ENCODE measurements at places on chromosomes 1 and 21.

GRCh38 chr21:44418876-44419230, 36.5 kb upstream of the LRRC3 start:
- no peak for DNase-seq

- no peak for DNase-seq
These were observed 8.0 kb downstream of the RABGAP1L start for GRCh38 chr1:174167265-174167803.

GRCh38 chr1:7886405-7886745, 33.5 kb upstream of the UTS2 start:
- DNase-seq: no peak

DNA sequence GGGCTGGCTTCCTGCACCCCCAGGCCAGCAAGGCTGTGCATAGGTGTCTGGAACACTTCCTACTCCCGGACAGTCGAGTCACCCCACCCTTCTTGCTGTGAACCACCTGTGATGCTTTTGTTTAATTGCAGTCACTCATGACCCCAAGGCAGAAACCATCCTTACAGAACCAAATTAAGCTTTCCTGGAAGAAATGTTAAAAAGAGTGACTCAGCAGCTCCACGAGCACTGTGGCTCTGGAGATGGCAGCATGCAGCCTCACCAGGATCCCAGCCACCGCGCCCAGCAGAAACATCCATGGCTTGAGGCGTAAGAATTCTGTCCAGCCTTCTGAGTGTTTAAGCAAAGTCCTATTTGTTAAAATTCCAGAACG, 28.8 kb downstream of the SNAP47 start:
- no peak for DNase-seq

GRCh38 chr1:178345807-178346206, 151.0 kb downstream of the CLEC20A start:
- DNase-seq: no peak

- no peak for DNase-seq
These were observed 88.0 kb upstream of the CTTNBP2NL start for GRCh38 chr1:112307930-112308591.

DNA sequence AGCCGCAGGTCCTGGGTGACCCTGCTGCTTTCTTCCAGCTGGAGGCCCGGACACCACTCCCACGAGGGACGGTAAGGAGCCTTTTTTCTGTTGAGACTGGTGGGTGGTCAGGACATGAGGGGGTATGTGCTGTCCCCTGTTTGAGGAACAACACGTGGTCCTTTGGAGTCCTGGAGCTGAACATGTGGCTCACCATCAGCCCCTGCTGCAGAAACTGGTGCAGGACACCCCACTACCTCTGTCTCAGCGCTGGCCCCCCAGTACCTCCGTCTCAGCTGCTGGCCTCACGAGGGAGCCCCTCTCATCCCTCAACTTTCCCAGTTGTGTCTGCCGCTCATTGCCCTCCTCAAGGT, 34.7 kb downstream of the SLC19A1 start:
- DNase-seq: no peak

DNA sequence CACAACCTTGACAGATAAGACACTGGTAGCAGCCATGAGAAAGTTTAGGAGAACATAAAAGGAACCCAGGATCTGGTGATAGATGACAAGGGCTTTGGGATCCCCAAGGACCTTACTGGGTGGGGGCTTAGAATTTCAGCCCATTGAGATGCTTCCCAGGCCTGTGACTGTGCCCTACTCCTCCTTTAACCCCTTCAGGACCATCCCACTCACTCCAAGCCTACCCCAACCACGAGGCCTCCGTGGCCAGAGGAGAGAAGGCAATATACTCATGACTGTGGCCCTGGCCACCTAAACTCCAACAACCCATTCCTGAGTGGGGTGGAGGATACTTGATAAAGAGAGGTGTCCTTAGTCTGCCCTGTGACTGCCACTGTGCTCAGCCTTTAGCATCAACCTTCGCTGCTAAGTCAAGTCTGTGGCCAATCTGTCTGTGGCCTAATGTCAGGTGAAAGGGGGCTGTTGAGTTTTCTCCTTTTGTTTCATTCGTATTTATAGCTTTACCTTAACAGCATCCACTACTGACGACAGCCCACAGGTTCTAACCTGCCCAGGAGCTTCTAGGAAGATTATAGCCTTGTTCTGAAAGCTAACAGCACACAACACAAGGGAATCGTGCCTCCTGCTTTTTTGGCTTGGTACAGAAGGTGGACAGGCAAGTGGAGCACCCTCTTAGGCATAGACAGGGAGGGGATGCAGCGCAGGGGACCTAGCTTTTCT, 16.9 kb upstream of the BCAR3 start:
- no peak for DNase-seq

DNA sequence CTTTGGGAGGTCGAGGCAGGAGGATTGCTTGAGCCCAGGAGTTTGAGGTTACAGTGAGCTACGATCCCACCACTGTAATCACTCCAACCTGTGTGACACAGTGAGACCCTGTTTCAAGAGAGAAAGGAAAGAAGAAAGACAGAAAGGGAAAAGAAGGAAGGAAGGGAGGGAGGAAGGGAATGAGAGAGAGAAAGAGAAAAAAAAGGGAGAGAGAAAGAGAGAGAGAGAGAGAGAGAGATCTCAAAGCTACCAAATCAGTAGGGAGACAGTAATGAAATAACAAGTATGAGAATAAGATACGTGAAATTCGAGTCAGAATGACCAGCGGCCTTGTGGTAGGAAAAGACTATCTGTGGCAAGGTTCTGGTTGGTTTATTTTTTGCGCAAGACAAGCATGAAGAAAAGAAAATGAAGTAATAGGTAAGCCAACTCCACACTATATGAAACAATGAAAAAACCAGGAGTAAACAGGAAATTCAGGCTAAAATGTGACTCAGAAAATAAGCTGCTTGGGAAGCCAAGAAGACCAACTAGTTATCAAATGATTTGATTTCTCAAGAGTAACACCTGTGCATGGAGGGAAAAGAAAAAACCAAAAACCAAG, 8.9 kb downstream of the MTF1 start:
- no peak for DNase-seq

DNA sequence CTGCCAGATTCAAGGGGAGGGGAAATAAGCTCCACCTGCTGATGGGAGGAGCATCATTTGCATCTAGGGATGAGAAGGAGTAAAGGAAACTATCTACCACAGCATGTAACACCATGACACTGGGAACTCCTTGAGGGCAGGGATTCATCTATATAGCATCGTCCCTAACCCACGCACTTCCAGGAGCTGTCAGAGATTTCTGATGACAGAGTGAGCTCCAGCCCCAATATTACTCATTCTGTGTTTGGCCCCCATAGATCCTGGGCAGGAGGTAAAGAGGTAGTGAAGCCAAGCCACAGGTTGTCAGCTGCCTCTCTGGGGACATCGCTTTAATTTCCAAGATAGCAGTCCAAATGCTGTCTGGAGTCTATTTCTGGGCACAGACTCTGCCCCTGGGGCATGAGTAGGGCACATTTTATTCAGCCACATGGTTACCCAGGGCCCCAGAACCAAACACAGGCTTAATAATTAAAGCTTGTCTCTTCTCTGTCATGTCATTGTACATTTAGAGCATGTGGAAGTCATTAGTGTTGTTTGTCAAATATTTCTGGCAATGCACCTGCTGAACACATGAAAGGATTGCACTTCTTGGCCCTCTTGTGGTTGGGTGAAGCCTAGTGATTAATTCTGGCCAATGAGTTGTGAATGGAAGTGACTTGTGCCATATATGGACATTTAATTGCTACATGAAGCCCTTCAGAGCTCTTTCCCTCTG, 105.9 kb upstream of the POU3F1 start:
- DNase-seq: no peak

- DNase-seq: no peak
These were observed 1.6 kb downstream of the LMO4 start for GRCh38 chr1:87330057-87330884.

DNA sequence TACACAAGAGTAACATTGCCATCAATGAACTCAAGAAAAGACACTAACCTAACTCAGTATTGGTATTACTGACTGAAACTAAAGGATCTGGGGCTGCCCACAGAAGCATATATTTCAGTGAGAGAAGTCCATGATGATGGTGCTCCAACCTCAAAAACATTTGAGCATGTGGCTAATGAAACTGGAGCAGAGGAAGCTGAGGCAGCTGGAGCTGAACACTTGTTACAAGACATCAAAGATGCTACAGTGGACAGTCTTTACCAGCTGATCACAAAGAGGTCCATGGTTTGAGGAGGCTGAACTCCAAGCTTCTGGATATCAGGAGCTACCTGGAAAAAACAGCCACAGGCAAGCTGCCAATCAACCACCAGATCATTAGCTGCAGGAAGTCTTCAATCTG, 42.2 kb upstream of the TTC39A start:
- no peak for DNase-seq

DNA sequence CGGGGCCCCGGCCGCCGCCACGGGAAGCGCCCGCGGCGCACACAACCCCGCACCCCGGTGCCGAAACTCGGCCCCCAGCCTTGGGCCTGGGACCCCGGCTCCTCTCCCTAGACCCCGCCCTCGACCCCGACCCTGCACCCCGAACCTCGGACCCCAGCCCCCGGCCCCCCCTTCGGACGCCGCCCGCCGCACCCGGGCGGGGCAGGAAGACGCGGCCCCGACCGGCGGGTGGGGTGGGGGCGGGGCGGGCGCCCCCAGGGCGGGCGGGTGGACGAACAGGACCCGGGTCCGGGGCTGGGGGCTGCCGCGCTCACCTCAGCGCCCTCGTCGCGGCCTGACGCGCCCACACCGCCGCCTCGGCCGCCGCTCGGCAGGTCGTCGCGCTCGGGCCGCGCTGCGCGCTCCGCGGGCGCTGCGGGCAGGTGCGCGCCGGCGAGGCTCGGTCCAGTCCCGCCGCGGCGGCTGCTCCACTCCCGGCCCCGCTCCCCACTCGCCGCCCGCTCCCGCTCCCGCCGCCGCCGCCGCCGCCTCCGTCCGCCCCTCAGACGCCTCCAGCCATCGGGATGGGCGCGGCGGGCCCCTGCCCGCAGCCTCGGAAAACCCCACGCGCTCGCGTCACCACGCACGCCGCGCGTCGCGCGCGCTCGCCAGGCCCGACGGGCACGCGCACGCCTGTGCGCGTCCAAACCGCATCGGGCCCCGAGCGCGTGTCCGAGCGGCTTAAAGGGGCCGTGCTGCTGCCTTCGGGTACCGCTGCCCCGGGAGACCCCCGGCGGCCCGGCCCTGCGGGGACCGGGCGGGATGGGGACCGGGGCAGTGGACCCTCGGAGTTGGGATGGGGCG, at the start of gene GNB1:
Gene GNB1 (minus strand): TSS at position 582 of the 843 bp plus-strand sequence. CDS start 65,634 bp downstream, outside the sequence.
- DNase-seq: peak; percentile 86
